GM23248 (cell line): ENCODE measurements at places on chromosomes 6 and 20.

DNA sequence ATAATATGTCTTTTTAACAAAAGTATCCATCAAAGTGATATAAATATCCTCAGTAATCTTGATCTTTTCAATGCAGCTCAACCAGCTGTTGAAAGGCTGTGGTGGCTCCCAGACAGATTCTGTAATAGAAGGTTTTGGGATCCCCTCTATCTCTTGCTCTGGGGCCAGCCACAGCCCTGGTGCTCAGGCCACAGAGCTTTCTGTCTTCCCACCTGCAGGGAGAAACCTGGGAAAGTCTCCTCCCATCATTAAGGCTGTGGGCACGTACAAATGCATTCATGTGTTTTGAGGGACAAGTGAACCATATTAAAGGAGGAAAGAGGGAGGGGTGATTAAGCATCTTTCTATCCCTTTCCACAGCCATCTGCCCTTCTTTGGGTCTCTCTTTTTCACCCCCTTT lies 183.1 kb downstream of the PRDM13 start:
- H3K4me1 ChIP-seq: no peaks in the 10 kb centered on the region
- DNase-seq: no peak
- H3K4me3 ChIP-seq: no peak overlapping the region
- H3K27ac ChIP-seq: no peak overlapping the region
- peaks cover 4% of the 10 kb centered on the region; the same call in 1 of the 2 replicates for H3K27me3 ChIP-seq

DNA sequence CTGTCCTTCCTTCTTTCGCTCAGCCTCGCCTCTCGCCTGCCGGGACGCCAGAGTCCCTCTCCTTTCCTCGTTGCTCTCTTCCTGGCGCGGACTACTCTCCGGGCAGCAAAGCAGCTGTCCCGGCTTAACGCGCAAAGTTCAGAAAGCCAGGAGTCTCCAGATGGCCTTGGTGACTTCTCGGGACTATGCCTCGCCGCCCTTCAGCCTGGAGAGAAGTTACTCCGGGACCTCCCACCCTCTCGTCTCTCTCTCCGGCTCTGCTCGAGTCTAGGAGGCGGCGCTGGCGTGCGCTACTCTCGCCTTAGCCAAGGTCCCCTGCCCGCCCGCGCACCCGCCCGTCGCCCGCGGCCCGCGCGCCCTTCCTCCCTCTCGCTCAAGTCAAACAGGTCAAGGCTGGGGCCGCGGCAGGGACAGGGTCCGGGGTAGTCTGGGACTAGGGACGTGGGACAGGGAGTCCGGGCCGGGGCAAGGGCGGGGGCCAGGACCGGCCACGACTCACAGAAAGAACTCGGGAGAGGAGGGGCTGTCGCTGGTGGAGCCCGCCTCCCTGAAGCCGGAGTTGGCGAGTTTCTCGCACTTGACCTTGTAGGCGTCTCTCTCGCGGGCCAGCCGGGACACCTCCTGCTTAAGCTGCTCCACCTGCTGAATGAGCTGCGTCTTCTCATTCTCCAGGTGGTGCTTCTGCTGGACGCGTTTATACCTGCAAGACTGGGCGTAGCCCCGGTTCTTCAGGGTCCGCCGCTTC lies 1.5 kb downstream of the MAFB start:
- H3K4me3 ChIP-seq: peak overlapping the region; percentile 80
- peak; percentile 69 for DNase-seq
- H3K27me3 ChIP-seq: no peaks in the 10 kb centered on the region
- no peaks in the 10 kb centered on the region for H3K36me3 ChIP-seq

DNA sequence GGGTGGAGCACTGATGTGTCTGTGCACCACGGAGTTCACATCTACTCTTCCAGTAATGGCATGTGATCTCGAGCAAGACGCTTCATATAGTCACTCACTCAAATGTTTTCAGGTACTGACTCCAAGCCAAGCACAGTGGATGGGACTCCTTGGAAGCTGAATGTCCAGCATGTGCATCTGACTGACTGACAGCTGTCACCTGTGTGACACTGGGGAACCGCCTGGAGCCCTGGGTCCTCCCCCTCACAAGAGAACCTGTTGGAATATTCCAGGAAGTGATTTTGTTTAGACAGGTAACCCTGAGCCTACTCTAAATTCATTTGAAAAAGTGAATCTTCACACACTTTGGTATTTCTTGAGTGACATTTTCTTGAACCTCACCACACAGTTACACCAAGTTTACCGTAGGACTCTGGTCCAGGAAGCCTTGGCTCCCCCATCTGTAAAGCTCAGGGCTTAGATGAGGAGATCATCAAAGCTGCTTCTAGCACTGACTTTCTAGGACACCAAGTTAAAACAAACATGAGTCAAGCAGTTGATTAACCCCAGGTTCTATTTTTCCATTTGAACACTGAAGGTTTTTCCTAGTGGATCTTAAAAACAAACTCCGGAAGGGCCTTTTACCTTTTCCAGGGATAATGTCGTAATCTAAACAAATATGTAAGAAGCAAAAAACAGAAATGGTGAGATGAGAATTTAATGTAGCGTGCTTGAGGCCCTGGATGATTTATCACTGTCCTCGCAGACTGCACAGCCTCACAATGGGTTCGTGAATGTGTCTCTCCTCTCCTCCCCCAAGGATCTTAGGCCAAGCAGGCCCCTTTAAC lies 50.1 kb downstream of the EDN3 start:
- no peak overlapping the region for H3K4me3 ChIP-seq
- H3K27ac ChIP-seq: no peak overlapping the region
- DNase-seq: no peak
- H3K27me3 ChIP-seq: no peaks in the 10 kb centered on the region
- no peaks in the 10 kb centered on the region for H3K36me3 ChIP-seq
- no peaks in the 10 kb centered on the region for H3K4me1 ChIP-seq

DNA sequence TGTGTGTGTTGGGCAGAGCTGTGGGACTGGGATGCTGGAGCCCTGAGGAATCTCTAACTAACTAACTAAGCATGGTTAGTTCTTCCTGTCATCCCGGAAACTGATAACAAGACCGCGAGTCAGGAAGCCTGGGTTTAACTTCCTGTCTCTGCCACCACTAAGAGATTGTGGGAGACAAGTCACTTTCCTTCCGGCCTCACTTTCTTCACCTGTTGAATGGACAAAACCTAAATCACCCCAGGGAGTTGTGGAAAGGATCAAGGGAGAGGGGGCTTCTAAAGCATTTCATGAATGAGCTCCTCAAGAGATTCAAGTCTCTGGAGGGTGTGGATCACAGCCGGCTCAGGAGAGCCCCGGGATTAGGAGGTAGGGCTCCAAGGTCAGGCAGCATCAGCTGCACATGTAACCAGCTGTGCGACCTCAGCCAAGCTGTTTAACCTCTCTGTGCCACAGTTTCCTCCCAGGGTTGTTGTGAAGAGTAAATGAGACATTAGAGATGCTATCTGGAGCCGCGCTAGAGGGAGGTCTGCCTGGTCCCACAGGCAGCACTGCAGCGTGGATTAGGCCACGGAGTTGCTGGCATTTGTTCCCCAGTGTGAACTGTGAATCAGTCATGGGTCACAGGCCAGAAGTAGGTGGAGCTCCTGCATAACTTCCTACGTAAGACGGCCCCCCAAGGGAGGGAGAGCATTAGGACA lies 105.1 kb downstream of the TOX2 start:
- peak; percentile 40 for DNase-seq
- H3K27ac ChIP-seq: no peak overlapping the region
- H3K27me3 ChIP-seq: no peaks in the 10 kb centered on the region; the same call in 1 of the 2 replicates
- no peak overlapping the region for H3K4me3 ChIP-seq

- peaks cover 5% of the 10 kb centered on the region; the same call in 1 of the 2 replicates for H3K4me1 ChIP-seq
- peaks cover 62% of the 10 kb centered on the region for H3K36me3 ChIP-seq
- no peaks in the 10 kb centered on the region for H3K27me3 ChIP-seq
- no peak overlapping the region for H3K27ac ChIP-seq
- DNase-seq: no peak
- no peak overlapping the region for H3K4me3 ChIP-seq
Observed at GRCh38 chr20:47285189-47285588, 71.3 kb downstream of the ZMYND8 start.

DNA sequence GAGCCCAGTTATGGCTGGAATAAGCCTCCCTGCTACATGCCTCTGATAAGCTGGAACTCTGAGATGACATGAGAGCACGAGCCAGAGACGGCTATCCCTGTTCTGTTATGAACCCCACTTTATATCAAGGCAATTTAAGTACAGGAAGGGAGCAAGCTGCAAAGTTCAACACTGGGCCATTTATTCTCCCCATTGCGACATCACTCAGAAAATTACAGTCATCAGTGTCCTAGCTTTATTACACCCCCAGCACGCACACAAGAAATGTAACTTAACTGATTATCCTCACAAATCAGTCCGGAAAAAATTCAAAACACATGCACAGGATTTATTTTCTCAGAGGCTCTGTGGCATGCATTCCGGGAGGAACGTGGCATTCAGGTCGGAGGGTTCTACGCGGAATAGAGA lies 125.3 kb upstream of the SLC2A12 start:
- peaks cover 11% of the 10 kb centered on the region for H3K36me3 ChIP-seq
- peaks cover 14% of the 10 kb centered on the region for H3K4me1 ChIP-seq
- peak; percentile 79 for DNase-seq
- H3K4me3 ChIP-seq: peak overlapping the region; percentile 99
- H3K27ac ChIP-seq: peak overlapping the region; percentile 92

DNA sequence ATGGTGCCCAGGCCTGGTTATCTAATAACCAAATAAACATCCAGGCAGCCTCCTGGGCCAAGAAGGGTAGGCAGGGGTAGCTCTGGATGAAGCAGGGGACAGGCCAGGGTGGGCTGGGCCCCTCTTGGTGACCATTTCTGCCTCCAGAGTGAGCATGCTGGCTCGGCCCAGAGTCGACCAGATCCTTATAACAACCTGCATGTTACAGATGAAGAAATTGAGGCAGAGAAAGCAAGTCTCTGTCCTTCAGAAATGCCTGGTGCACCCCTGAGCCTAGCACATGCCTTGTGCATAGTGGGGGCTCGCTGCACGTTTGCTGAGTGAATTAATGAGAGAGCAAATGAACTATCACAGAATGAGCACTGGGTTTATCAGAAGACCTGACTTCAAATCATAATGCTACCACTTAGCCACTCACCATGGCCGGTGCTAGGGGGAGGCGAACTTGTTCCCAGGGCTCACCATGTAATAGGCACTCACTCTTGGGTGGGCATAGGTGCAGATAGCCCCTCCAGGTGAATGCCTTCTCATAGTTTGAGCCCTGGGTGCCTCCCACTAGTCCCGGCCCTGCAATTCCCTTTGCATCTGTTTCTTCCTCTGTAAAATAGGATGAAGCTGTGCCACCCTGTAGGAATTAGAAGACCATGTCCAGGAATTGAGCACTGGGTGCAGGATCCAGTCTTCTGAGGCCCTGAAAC lies 3.8 kb upstream of the APCDD1L start:
- DNase-seq: no peak
- no peak overlapping the region for H3K4me3 ChIP-seq
- H3K4me1 ChIP-seq: peaks cover 15% of the 10 kb centered on the region
- no peaks in the 10 kb centered on the region for H3K27me3 ChIP-seq

- H3K27me3 ChIP-seq: no peaks in the 10 kb centered on the region
- no peak overlapping the region for H3K27ac ChIP-seq
- H3K4me1 ChIP-seq: peaks cover 17% of the 10 kb centered on the region
- no peak for DNase-seq
- no peak overlapping the region for H3K4me3 ChIP-seq
Observed at GRCh38 chr6:131929264-131929663, 21.9 kb downstream of the CCN2 start.
